GM12878 (cell line): ENCODE measurements at places on chromosomes 12 and 14. TPM values are rescaled to one million over a fixed set of nuclear protein-coding genes. Genes with fewer than 3 reads are reported as not detected.

- H3K4me3 ChIP-seq: no peak overlapping the region
- no peaks in the 10 kb centered on the region for H3K4me1 ChIP-seq
- H3K27me3 ChIP-seq: no peaks in the 10 kb centered on the region
Measured at GRCh38 chr14:22315336-22315735, 273.7 kb downstream of the DAD1 start.

Gene LRRC10
- not detected in 2 replicates for total RNA-seq

DNA sequence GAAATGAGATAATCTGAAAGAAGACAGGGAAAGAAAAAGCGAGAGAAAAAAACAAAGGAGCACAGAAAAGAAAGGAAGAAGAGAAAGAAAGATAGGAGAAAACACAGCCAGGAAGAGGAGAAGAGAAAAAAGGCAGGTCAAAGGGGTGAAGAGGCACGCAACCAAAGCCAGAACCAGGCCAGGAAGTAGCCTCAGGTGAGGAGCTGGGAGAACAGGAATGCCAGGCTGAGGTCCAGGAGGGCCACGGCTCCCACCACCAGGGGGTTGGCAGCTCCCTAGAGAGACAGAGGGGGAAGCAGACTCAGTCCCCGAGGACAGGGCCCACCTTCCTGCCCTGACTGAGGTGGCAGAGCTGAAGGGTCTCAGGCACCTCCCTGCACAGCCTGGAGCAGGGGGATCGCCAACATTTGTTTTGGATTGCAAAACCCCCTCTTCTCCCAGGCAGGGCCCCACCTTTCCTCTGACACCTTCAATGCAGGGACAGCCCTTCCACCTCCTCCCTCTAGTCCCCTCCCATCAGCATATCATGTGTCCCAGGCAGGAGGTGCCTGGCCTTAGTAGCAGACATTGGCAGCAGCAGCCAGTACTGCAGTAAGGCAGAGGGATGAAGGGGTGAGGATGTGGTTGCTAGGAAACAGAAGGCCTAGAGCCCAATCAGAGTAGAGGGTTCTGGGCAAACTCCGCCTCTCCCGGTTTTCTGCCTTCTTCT, 2.0 kb upstream of the AP1G2 start:
- no peak overlapping the region for H3K27ac ChIP-seq
- DNase-seq: no peak
- H3K4me3 ChIP-seq: no peak overlapping the region
- no peaks in the 10 kb centered on the region; the same call in 1 of the 2 replicates for H3K27me3 ChIP-seq

DNA sequence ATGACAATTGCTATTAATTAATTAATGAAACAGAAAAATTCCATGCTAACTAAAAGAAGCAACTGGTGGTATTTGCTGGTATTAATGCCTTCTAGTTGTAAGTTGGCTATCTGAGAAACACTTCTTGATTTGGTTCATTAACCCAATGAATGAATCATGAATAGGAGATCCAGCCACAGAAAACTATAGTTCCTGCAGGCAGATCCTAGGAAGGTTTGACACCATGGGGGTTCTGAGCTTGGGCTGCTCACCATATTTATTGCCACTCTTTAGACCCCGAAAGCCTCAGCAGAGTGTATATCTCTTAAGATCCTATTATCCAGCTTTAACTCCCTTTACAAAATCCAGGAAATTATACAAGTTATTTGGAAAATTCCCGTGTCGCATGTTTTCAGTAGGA, 81.4 kb upstream of the REP15 start:
- H3K36me3 ChIP-seq: no peaks in the 10 kb centered on the region
- no peaks in the 10 kb centered on the region for H3K4me1 ChIP-seq
- no peaks in the 10 kb centered on the region for H3K27me3 ChIP-seq
- no peak overlapping the region for H3K27ac ChIP-seq
- no peak for DNase-seq
